NCI-H1417 (cell line): ENCODE measurements at places on chromosomes 7 and 10.

GRCh38 chr10:15320522-15321203, 50.4 kb downstream of the FAM171A1 start:
- no peak for DNase-seq

DNA sequence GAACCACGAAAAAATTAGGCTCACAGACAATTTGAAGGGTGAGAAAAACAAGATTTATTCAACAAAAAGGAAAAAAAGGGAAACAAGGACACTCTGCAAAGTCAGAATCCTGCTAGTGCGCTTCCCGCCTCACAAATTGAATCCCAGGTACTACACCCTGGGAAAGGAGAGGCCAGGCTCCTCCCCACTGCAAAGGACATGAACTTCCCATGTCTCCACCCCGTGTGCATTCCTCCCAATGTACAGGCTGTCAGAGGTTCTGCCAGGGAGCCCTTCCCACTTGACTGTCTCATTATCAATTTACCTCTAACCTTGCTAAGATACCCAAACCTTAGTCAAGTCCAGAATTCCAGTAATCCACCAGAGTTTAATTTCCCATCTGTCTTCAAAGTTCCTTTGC, 70.4 kb upstream of the CDK1 start:
- DNase-seq = no peak

DNA sequence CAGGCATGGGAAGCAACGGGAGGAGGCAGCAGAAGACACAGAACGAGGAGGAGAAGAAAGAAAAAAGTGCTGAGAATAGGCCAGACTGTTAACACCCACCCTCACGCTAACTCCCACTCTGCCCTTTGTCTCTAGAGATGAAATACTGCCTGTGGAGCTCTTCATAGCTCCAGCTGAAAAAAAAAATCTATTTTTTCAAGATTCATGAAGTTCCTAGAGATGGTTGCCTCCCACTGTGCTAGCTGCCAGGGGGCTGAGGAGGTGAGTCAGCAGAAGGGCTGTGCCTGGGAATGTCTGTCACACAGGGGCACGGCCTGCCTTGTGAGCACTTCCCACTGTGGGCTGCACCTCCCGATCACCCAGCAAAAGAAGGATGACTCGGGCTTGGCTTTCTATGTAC, 144.5 kb downstream of the RNF216 start:
- DNase-seq = no peak

- peak; percentile 5 for DNase-seq
These were observed 208.8 kb downstream of the MLLT10 start for GRCh38 chr10:21742740-21743412.

DNA sequence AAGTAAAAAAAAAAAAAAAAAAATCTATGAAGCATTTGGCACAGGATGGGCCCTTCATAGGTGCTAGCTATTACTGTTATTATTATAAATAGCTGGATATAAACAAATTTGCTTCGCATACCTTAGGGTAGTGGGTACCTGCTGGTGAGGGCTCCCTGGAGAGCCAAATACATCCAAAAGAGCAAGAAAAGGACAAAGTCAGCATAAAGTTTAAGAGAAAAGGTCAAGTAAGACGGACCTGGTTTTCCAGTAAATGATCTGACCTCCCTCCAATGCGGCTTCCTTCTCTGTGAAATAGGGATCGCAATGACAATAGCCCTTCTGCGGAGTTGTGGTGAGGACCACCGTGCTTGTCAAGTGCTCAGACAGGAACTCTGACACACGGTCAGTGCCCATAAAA, 214.5 kb downstream of the SNX10 start:
- DNase-seq = no peak

DNA sequence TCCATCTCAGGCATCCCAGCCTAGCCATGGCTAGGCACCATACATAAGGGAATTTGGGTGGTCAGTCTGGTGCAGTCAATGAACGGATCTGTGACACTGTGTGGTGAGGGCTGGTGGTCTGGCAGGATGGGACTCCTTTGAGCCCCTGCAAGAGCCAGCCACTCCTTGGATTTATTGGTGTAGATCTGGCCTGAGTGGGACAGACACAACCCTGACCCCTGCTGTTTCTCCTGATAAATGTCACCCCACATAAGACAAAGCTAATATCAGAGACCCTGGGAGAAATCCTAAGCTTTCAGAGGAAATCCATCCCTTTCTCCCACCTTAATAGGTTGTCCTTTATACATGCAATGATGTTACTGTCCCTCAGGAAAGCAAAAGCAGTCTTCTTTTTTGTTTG, 2.3 kb downstream of the FBXO24 start:
- no peak for DNase-seq

DNA sequence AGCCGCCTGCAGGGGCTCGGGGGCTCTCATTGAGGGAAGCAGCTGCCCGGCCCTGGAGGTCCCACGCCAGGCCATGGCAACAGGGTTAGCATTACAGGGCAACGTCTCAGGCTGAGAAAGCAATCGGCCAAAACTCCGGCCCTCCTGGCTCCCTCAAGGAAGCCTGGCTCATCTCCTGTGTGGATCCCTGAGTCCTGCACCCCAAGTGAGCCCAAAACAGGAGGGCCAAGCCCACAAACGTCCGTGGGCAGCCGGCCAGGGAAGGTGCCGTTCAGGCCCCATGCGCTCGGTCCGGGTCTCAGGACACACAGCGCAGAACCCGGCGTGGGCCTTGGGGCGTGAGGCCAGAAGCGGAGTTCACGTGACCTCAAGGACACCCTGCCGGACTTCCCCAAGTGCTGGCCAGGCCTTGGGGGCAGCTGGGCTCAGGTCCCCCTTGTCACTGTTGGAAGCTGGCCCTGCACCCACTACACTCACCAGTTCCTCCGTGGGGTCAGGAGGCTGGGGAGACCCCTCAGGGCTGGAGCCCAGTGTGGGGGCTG, 8.0 kb upstream of the PWWP2B start:
- peak; percentile 48 for DNase-seq

DNA sequence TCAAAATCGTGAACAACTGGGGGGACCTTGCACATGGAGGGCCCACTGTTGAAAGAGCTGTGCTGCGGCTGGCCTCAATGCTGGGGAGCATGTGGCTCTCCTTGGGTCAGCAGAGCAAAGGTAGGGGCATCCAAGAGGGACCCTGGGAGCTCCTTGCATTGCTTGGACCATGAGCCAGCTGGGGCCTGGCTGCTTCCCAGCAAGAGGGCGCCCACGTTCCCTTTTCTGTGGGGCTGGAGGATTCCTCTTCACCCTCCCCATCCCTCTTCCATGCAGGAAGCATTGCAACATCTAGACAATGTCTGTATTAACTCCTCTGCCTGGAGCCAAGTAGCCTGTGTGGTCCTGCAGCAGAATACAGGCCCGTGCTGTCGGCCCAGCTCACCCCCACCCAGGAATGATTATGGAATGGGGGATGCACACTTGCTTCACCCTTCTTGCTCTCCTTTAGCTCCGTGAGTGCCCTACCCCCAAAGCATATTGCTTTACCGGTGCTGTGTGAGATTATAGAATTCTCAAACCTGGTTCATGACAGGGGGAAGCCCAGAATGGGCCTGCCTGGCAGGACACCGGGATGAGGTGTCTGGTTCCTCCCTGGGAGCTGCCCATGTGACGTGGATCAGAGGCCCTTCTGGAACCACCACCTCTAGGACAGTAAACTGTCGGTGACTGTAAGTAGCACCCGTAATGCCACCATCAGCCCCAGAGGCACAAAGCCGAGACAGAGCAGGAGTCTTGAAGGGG, 61.9 kb downstream of the SYPL1 start:
- DNase-seq = no peak

GRCh38 chr7:29009947-29010346, 51.8 kb upstream of the TRIL start:
- no peak for DNase-seq

DNA sequence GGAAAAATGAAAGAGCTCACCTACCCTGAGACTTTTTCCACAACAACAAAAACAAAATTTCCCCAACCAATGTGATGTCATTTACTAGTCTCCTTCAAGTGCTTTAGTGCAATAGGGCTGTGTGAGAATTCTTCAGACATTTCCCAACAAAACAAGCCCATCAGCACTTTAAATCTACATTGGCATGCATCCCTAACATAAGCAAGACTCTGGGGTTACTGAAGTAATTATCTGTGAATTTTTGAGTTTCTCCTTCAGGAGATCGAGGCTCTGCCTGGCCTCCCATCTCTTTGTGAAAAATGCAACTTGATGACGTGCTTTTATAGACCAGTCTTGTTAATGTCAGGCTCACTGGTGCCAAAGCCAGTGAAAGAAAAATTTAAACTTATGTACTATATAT, 255.6 kb downstream of the GFRA1 start:
- no peak for DNase-seq

- DNase-seq = no peak
These were observed 111.8 kb upstream of the AGR3 start for GRCh38 chr7:16993543-16993942.

DNA sequence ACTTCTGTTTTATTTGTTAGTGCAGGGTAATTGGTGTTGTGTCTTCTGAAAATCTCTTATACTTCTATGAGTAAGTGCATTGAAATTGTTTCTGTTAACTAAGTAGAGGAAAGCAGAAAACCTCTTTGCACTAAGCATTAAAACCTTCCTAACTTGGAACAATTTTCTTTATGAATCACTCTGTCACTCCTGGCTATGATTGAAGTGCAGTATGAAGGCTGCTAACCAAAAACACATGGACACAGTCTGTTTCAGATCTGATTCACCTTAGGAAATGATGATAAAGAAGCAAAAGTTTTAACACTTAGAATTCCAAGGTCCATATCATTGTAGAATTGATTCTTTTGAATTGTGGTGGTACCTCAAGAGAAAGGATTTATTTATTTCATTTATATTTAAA, 41.9 kb downstream of the MET start:
- no peak for DNase-seq

DNA sequence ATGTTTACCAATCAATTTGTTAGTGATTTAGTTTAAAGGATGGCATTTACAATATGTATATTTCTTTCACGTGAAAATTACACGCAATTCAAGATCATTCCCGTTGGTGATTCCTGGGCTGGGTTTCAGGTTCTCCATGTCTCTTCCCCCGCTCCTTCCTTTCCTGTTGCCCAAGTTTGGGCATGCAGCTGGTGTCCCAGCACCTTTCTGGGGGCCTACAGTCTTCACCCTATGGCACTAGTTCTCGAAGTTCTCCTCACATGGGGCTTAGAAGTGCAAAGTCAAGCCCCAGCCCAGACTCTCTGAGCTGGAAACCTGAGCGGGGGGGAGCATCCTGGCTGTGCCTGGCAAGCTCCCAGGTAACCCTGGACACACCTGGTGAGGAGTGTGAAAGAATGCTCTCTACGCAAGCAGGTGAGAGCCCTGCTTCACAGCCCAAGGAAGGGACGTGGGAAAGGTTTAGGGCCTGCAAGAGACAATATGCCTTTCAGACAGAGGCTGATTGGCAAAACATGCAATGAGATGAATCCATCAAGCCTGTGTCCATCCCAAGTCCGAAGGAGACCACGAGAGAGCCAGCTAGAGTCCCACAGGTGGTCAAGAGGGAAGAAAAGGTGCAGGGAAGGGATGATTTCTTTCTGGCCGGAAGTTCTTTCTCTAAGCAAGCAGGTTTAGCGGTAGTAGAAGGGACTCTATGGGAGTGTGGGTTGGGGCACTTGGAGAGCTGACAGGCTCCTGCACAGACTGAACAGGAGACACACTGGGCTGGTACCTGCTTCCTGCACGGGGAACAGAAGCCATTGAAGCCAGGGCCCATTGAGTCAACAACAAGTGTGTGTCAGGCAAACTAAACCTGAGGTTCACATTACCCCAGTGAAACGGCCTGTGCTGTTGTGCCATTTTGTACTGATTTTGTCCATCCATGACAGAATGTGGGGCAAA, 131.1 kb downstream of the ADARB2 start:
- DNase-seq = no peak

DNA sequence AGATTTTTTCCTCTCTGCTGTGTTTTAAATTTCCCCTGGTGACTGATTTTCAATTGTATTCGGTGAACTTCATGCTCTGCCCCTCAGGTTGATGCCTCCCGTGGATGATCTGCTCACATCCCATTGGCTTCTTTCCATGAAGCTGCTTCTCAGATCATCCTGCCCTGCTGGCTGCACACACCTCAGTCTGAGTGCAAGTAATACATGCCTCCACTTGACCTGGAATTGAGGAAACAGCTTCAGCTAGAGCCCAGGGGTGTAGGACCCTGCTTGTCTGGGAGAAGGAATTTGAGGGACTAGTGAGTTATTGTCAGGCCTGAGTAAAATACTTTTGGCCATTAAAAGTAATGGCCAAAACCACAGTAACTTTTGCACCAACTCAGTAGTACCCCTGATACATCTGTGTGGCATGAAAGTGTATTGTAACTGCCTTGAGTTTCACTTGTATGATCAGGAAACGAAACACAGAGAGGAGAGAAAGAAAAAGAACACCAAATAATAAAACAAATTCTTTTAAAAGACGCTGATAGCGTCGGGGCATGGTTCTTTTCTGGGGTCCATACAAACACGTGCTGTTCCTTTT, 49.4 kb downstream of the SPAM1 start:
- DNase-seq = no peak

DNA sequence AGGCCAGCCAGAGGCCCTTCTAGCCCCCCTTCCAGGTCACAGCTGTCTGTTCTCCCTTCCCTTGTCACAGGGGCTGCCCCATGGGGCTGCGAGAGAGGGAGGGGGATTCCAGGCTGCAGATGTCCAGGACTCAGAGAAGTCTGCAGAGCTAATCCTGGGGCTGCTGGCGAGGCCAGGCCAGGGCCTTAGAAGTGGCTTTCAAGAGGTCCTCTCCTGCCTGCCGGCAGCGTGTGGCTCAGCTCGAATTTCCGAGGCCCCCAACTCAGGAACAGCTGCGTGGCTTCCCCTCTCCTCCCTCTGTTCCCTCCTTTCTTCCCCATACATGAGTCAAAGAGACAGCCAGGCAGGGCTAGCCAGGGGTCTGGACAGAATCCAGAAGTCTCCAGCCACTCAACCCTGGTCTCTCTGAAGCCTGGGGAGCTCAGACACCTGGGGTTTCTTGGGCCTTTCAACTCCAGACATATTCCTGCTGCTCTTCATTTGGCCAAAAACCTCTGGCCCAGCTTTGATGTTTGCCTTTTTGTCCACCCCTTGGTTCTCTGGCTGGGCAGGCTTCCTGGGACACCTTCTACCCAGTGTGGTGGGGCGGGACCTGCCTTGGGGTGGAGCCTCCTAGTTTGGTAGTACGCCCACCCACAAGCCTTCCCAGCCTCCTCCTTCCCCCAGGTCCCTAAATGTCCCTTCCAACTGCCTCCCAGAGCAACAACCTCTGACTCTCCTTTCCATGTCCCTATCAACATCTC, 21.8 kb upstream of the EIF5AL1 start:
- DNase-seq = no peak

- no peak for DNase-seq
These were observed 114.2 kb upstream of the GPR22 start for GRCh38 chr7:107355616-107356015.
